ENCODE measurements at places on chromosomes 11 and 22.

DNA sequence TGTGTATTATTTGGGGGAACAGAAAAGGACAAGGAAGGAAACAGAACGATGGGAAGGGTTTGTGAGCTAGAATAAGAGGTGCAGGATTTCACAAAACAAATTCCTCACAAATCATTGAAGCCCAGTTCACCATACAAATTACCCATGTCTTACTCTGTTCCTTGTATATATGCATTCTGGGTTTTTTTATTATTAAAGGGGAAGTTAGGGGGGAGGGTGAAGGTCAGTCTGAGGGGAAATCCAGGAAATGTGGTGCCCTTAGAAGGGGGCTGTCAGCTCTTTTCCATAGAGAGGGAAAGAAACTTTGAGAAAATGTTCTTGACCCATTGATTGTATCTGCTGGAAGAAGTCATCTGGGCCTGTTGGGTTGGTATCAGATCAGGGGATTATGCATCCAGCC lies 90.8 kb downstream of the RNF169 start:
- no peak for DNase-seq

DNA sequence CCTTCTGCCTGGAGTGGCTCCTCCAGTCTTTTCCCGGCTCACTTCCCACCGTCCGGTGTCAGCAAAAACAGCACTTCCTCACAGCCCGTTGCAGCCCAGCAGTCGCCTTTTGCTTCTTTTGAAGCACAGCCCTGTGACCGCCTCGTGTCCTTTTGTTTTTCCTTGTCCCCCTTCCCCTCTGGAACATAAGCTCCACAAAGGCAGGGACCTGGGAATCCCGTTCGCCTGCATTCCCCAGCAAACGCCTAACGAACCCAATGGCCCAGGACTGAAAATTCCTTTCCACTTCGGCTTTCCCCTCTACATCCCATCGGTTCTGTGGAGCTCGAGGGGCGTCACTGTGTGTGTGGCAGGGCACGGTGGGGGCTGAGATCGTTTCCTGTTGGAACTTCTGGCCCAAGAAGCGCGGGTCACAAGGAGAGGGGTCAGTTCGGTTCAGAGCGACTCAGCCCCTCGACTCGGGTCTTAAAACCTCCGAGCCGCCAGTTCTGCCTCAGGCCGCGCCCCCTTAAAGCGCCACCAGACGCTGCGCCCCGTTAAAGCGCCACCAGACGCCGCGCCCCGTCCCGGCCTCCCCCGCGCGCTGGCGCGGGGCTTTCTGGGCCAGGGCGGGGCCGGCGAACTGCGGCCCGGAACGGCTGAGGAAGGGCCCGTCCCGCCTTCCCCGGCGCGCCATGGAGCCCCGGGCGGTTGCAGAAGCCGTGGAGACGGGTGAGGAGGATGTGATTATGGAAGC lies 841 bp downstream of the RIC8A start:
- DNase-seq: peak; percentile 87

DNA sequence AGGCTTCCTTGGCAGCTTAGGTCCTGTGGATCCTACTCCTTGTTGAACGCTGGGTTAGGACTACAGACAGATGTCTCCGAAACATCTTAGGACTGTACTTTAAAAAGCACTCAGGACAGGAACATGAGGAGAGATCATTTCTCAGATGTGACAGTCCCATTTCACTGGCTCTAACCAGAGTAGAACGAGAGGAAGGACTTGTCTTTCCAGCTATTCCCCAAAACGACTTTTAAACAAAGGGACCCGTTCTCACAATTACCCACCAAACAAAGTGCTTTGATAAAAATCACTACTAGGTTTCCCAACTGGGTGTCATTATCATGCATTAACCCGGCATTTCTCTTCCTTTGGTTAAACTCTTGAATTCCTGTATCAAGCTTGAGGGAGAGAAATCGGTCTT lies 84.7 kb upstream of the BARX2 start:
- no peak for DNase-seq

DNA sequence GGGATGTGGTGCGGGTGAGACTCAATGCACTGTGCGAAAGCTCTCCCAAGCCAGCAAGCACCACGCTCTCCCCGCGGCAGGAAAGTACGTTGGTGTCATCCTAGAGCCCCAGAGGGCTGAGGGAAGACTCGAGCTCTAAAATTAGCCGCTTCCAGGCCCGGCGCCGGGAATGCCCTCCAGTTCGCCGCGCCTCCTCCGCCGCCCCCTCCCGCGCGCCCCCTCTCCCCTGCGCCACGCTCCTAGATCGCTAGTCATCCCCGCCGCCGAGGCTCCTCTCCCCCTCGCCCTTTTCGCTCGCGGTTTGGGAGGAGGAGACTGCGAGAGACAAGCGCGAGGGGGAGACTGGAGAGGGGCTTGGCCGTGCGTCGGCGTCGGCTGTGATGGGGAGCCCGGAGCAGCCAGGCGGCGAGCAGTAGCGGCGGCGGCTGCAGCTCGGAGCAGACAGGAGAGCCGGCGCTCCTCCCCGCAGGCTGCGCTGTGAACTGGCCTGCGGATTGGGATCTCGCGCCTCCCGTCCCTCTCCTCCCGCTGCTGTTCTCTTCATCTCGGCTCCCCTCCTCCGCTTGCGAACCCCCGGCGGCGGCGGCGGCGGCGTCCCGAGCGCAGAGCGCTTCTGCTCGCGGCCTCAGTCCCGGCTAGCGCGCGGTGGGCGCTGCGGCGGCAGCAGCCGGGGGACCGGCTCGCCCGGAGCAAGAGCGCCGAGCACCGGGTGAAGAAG lies at the start of gene FAT3:
Gene FAT3 (plus strand): TSS at position 412 of the 718 bp plus-strand sequence. CDS start 127,295 bp downstream, outside the sequence.
- DNase-seq: peak; percentile 43

- no peak for DNase-seq
Observed at GRCh38 chr22:26751217-26751616, 93.8 kb downstream of the MIAT start.

DNA sequence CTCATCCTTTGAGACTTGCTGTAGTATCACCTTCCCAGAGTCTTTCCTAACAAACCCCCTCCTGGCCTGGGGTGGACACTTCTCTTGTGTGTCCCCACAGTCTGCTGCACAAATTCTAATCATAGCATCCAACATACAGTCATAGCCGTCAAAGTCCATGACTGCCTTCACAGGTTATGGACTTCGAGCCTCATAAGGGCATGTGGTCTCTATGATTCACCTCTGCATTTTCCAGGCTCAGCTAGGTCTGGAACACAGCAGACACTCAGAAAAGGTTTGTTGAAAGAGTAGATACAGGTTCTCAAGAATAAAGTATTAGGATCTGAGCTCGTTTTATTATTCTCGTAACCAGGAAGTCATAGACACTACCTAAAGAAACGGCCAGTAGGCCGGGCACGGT lies 13.2 kb upstream of the SCUBE2 start:
- no peak for DNase-seq

DNA sequence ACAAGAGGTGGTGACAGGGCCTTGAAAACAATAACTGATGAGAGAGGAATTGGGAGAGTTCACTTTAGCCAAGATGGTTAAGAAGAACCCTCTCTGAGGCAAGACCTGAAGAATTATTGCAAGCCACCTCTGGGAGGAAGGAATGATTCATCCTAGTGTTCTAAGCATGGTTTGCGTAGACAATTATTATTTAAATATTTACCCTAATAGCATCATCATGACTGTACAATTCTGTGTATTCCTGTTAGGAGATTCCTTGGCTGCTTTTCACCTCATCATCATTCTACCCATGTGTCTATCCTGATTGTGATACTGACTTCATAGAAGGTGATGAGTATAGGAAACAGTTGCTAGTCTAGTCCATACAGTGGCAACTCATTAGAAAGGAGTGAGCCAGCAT lies 264.4 kb downstream of the DDX10 start:
- DNase-seq: no peak

DNA sequence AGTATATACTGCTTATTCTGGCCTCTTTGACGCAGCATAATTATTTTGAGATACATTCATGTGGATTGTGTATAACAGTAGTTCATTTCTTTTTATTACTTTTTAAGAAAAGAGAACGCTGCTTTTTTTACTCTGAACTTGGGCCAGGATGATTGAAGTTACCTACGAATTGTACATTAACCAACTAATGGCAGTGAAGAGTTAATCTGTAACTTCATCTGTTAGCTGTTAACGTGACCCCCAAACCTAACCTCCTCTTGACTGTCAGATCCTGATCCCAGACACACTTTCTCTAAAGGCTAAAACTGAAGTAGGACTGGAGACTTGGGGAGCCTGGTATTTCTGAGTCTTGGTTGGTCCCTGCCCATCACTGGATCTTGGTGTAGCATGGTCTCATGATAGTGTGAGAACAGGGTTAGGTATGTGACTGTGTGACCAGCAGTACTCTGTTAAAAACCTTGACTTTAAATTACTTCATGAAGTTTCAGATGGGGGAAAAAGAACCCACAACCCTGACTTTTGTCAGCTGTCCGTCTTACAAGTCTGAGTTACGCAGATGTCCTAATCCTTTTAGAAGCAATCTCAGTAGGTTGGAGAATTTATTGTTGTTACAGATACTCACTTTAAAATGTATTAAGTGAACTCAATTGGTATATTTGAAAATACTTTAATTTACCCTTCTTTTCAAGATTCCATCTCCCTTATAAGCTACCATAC lies 39.4 kb downstream of the C22orf31 start:
- no peak for DNase-seq

GRCh38 chr22:28833276-28833923 lies 33.0 kb upstream of the XBP1 start:
- DNase-seq: no peak

- DNase-seq: no peak
Observed at GRCh38 chr11:115906171-115906570, 402.0 kb upstream of the CADM1 start.

DNA sequence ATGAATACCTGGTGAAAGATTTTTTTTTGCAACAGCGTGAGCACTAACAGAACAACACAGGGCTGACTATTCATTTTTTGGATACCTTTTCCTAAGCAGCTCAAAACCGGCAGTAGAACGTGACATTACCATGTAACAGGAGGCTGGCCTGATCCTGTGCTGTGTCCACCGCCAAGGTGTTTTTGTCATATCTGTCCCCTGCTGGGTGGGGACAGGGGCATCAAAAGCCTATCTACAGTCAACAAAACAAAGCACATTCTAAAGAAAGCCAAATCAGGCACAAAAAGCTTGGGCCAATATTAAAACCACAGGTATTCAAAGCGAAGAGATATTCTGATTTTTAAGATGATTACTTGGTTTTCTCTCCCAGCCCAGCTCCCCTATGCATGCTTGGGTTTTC lies 151.2 kb downstream of the LRRC4C start:
- DNase-seq: no peak

DNA sequence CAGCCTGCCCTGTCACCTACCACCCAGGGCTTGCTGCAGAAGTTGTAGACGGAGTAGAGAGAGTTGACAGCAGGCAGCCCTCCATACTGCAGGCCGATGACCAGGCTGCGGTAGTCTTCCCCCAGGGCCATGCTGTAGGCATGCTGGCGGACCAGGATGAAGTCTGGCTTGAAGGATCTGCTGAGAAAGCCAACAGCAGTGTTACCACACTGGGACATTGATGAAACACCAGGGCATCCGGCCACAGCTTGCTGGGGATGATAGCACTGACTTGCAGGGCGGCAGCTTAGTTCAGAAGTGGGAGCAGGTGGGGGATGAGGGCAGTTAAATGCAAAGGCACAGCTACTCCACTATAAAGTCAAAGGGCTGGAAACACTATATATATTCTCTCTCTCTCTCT lies 67.4 kb downstream of the TIMP3 start:
- no peak for DNase-seq

DNA sequence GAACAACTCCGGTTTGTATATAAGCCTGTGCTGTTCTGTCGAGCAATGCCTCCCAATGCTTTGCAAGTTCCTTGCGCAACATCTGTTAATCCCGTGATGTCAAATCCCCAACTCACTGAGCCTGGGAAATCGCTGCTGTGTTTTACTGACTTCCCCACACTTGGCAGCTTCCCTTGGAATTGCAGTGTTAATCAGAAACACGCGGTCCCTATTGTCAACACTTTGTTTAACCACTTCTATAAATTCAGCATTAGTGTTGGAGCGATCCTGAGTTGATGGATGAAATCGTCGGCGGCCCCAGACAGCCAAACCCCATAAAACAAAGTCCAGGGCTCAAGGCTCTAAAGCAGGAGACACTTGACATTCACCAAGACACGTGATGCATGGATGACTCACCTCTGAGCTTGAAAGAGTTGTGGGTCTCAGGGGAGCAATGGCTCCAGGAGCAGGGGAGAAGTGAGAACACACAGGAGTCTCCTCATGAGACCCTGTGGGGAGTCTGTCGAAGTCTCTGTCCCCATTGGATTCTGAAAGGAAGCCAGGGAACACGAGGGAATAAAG lies 555.3 kb downstream of the MIAT start:
- DNase-seq: peak; percentile 82

- no peak for DNase-seq
Observed at GRCh38 chr11:9615031-9615451, 41.6 kb downstream of the WEE1 start.

- peak; percentile 56 for DNase-seq
Observed at GRCh38 chr22:29581799-29582198, 886 bp upstream of the NIPSNAP1 start.

GRCh38 chr11:65891219-65892136 lies 1.0 kb downstream of the CCDC85B start:
- DNase-seq: no peak

- DNase-seq: no peak
Observed at GRCh38 chr11:70113801-70114200, 35.7 kb downstream of the ANO1 start.

DNA sequence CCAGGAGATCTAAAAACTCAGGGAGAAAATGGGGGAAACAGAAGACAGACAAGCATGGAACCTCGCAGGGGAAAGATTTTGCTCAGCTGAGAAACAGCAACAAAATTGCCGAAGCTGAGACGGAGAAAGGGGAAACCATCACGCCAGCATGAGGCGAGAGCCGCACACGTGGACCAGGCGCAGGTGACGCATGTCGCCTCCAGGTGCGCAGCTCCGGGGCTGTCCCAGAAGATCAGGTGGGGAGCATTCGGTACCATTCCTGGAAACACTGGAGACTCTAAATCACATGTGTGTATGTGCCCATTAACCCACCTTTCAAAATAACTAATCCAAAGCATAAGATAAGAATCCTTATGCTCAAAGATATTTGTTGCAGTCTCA lies 121.7 kb downstream of the BRD1 start:
- no peak for DNase-seq

GRCh38 chr22:22720201-22720723 lies 75.8 kb downstream of the GGTLC2 start:
- DNase-seq: no peak

GRCh38 chr11:76161261-76161961 lies 44.9 kb downstream of the WNT11 start:
- no peak for DNase-seq

- no peak for DNase-seq
Observed at GRCh38 chr11:104531894-104532293, 366.4 kb downstream of the CASP12 start.

DNA sequence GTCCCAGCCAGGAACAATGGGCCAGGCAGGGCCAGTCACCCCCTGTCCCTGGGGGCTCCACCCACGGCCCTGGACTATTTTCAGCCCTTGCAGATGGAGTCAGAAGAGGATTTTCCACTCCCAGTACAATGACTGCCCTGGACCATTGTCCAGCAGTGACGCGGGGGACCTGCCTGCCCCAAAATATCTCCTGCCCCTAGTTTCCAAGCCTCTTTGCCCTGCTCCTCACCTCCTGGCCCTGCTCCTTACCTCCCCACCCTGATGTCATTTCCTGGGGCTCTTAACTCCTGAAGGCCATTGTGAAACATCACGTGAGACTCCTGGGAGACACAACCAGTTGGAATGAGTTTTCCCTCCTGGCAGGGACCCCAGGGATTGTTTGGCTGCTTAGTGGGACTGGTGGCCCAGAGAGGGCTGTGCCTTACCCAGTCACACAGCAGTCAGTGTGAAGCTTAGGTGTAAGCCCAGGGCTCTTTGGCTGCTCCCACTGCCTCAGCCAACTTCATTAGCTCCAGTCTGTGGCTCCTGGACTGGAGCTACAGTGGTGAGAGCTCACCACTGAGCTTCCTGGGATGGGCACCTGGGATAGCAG lies 22.2 kb downstream of the P2RY2 start:
- no peak for DNase-seq
